ENCODE measurements at places on chromosomes 1 and 21.

DNA sequence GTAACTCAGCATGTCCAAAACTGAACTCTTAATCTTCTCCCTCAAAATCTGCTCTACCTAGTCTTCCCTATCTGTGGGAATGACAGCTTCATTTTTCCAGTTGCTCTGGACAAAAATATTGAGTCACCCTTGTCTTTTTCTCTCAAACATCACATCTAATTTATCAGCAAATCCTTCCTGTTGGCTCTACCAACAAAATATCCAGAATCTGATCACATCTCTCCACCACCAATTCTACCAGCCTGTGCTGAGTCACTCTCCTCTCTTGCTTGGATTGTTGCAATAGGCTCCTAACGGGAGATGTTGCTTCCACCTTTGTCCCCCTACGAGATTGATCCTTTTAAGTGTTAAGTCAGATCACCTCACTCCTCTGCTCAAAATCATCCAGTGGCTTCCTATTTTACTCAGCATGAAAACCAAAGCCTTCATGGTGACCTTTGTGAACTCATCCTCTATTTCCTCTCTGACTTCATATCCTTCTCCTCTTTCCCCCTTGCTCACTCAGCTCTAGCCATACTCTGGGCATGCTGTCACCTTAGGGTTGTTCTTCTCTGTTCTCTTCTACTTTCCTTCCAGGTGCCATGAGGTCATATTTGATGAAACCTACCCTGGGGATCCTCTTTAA, 21.5 kb upstream of the SMYD2 start:
- no peak for DNase-seq

GRCh38 chr1:236107121-236107907, 35.0 kb upstream of the GPR137B start:
- no peak for DNase-seq

DNA sequence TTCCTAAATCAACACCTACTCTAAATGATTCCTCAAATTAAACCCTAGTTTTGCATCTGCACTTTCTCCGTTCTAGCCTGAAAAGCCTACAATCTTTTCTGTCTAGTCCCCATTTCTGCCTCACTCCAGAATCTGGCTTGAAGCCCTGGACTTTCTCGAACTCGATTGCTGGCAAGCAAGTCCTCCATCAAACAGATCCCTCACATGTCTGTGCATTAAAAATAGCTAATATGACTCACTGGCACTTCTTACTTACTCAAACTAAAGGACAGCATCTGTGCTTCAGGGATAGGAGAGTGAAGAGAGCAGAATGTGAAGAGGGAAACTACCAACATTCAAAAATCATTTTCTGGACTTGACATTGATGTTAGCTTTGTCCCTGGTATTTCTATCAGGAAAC, 51.8 kb upstream of the CXADR start:
- no peak for DNase-seq

GRCh38 chr1:67211589-67212563, 45.6 kb downstream of the IL23R start:
- DNase-seq = peak; percentile 60

Measured in CD4-positive, alpha-beta T cell treated with Interleukin-6 for 4 hours (primary cell).